Breast epithelium (tissue), 4 donors: ENCODE measurements at places on chromosomes 13 and 19.

GRCh38 chr19:49414256-49414655, 9.0 kb downstream of the PTH2 start:
- DNase-seq, result no peak

DNA sequence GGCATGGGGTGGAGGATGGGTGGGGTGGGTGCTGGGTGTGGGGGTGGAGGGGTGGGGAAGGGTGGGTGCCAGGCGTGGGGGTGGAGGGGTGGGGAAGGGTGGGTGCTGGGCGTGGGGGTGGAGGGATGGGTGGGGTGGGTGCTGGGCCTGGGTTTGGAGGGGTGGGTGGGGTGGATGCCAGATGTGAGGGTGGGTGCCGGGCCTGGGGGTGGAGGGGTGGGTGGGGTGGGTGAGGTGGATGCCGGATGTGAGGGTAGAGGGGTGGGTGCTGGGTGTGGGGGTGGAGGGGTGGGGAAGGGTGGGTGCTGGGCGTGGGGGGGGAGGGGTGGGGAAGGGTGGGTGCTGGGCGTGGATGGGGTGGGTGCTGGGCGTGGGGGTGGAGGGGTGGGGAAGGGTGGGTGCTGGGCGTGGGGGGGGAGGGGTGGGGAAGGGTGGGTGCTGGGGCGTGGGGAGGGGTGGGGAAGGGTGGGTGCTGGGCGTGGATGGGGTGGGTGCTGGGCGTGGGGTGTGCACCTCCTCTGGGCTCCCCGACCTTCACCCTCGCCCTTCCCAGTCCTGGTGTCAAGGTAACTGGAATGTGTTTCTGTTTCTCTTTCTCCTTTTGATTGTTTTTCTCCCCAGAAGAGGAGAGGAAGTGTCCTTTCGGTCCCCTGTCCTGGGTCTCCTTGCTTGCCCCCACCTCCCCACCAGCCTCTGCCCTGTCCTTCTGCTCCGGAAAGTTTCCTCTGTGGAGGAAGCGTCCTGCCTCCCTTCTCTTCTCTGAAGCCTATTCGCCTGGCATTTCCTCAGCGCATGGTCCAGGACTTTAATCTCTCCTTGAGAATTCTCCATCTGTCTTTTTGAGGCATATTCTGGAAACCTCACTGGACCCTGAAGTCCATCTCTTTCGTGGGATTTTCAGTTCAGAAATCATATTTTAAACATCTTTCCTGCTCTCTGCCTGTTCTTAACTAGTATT, 22.9 kb upstream of the CFAP97D2 start:
- no peak for DNase-seq

GRCh38 chr13:72849571-72849970, 67.6 kb downstream of the PIBF1 start:
- DNase-seq, result no peak

GRCh38 chr19:33110137-33110910, 21.6 kb upstream of the WDR88 start:
- DNase-seq, result no peak

DNA sequence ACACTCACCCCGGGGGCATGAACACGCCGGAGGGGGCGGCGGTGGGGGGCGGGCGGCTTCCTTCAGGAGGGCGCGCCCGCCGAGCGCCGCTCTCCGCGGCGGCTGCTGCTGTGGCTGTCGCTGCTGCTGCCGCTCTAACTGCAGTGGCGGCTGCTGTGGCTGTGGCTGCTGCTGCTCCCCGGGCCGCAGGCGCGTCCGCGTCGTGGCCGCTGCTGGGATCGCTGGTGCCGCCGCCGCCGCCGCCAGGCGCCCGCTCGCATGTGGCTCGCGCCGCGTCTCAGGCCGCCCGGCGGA, at the start of gene BBC3:
TSS of gene BBC3 (minus strand) at position 279 of the 294 bp plus-strand sequence. CDS start 2,768 bp downstream, outside the sequence.
- no peak for DNase-seq
